AG10803 (cell line): ENCODE measurements at places on chromosomes 7 and 10.

DNA sequence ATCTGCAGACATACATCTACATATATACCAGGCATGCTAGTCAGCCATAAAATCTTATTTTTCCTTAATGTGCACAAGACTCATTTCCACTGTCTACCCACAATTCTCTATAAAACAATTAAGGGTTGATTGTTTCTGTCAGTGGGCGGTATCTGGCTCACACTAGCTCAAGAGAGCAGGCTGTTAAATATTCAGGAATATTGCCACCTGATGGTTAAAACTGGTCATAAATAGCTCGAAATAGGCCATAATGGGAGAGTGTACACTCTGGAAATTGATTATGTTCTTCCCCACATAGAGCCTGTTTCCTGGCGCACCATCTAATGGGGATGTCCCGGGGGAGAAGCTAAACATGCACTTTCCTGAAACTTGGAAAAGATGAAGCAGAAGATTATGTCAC, 620.6 kb upstream of the ANKRD30A start:
- no peak for DNase-seq

DNA sequence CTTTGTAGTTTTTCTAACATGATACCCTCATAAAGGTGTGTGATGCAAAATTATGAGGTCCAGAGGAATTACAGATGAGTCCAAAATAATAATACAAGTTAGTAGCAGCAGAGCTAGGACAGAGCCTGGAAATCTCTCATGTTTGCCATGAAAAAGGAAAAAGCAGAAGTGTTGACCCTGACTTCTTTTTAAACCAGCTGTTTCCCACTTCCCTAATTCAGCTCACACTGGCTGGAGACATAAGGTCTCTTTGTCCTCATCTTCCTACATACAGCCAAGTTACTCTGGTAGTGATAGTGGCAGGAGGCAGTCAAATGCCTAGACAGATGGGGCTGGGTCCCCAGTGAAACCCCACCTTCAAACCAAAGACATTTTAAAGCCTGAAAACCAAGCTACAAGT, 269.2 kb downstream of the C7orf25 start:
- no peak for DNase-seq

DNA sequence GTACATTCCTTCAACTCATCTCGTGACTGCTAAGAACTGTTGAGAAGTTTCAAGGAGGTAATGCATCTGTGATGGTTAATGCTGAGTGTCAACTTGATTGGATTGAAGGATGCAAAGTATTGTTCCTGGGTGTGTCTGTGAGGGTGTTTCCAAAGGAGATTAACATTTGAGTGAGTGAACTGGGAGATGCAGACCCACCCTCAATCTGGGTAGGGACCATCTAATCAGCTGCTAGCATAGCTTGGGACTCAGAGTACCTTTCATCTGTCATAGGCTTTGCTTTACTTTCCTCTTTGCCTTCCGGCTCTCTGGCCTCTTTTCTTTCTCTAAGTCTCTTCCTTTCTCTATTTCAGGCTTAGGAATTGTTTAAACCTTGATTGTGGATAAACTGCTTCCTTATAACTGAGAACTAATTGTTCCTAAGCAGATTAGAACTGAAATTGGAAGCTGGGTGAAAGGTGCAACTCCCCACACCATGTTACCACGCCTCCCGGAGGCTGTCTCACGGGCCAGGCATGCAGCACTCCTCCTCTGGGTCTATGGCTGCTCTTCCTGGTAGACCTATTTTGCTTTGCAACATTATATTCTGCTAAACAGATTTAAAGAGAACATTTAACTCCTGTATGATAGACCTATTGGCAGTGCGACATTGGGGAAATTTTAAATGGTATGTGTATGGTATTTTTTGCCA, 298.2 kb downstream of the CCSER2 start:
- no peak for DNase-seq

- peak; percentile 94 for DNase-seq
Observed at GRCh38 chr10:6721964-6722615, 142.0 kb upstream of the PRKCQ start.

GRCh38 chr7:44891372-44891771, 6.0 kb upstream of the PURB start:
- DNase-seq = no peak

DNA sequence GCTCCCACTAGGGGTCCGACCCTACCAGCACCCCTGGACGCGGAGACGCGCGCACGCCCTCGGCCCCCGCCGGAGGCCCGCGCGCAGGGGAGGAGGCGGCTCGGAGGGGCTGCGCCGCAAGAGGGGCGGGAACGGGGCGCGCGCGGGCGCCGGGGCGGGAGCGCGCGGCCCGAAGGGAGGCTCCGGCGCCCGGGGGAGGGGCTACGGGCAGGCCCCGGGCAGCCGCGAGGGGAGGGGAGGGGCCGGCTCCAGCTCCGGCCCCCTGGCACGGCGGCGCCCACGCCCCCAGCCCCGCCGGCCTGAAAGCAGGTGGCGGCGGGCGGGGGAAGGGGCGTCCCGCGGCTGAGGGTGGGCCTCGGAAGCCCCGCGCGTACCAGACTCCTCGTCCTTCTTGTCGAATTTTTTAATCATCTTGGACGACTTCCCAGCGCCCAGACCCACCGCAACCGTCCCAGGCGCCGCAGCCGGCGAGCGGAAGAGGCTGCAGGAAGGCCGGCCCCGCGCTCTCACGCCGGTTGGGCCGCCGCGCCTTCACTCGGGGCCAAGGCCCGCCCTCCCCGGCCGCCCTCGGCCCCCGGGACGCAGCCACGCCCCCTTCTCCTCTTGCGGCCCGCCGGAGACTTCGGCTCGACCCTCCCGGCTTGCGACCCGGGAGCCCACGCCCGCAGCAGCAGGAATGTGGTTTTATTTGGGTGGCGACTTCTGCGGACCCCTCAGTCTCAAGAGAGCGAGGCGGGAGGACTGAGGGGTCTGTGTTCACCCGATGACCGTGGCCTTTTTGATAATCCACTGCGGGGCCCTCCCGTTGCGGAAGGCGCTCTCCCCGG, at the start of gene COPG2:
Gene COPG2, minus strand, starts transcription at position 491 of the 827 bp plus-strand sequence. Its CDS starts 80 bp downstream, at position 411.
- DNase-seq = peak; percentile 77

DNA sequence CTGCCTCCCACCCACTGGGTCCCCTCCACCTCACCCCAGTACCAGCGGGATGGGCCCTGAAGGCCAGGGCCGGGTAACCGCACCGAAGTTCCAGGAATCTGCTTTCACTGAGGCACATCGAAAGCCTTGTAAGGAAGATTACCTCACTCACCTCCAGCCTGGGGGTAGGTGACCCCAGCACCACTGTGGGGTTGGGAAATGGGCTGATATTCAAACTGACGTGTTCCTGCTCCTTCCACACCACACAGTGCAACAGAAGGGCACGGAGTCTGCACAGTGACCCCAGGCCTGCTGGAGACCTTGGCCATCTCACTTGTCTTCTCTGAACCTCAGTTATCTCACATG, 29.8 kb downstream of the NPS start:
- no peak for DNase-seq

DNA sequence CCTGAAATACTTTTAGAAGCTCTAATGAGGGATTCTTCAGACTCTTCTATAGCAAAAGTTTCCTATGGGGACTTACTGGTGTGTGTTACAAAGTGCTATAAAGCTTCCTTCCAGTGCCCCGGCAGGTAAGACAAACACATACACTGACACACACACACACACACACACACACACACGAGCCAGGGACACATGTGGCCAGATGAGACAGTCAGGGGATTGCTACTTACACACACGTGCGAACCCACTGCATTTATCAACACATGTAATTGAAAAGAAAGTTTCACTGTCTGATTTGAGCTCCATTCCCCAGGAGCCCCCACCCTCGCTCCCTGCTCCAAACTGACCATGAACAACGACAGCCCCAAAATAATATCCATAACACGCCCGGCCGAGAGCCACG, 119.8 kb downstream of the PRPF18 start:
- no peak for DNase-seq

- DNase-seq = no peak
Observed at GRCh38 chr10:80504897-80505465, 32.7 kb upstream of the SH2D4B start.
